Stimulated activated CD8-positive, alpha-beta memory T cell treated with anti-CD3 and anti-CD28 coated beads, Interleukin-7, amount 100 ng/mL, for 4 hours (primary cell): ENCODE measurements at places on chromosomes 3 and 15.

- no peak for DNase-seq
Measured at GRCh38 chr3:31096661-31097395, 202.4 kb upstream of the GADL1 start.

DNA sequence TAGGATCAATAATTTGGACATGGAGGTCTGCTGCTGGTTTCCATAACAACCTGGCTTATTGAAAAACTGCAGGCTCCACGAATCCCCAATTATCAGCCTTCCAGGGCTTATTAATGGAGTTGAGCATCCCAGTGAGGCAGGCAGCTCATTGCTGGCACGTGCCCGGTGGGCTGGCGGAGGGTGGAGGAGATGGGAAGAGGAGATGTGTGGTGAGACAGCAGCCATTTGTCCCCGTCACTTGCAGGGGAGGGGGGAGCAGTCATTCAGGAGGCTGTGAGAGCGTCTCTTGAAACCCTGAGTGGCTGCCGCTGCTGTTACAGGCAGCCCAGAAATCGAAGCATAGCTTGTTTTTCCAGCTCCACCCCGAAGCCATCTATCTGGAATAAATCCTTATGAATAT lies 70.6 kb downstream of the GAP43 start:
- DNase-seq = no peak

DNA sequence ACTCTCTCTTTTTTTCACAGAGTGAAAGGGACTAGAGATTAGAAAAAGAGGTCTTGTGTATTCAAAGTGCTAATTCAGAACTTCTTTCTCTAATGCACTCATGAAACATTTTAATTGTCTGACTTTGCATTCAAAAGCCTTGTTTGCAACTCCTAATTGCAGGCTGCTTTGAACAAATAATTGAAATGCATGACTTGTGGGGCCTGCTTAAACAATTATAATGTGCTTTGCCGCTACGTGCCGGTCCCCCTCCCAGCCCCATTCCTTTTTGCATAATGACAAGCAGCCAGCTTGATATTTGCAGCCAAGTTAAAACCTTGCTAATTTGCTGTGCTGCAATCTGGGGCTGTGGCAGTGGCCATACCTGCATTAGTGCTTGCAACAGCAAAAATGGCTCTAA lies 114.5 kb downstream of the FOXB1 start:
- DNase-seq = no peak

DNA sequence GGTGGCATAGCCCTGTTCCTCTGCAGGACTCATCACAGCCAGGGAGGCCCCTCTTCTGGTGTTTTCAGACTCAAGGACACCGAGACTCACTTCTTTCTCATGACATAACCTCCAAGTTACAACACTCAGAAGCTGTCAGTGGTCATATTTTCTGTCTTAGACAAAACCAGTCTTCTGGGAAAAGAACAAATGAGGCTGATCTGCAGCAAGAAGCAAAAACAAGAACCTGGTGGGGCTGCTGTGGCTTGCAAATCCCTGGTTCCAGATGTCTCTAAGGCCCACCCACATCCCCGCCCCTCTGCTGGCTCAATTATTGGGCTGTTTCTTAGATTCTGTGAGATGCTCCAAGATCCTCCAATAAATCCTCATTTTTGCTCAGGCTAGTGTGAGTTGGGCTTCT lies 16.6 kb upstream of the LOXL1 start:
- no peak for DNase-seq

GRCh38 chr15:64235552-64235951 lies 72.7 kb upstream of the PPIB start:
- DNase-seq = no peak

- DNase-seq = no peak
Measured at GRCh38 chr15:69469467-69470201, 17.0 kb downstream of the RPLP1 start.

DNA sequence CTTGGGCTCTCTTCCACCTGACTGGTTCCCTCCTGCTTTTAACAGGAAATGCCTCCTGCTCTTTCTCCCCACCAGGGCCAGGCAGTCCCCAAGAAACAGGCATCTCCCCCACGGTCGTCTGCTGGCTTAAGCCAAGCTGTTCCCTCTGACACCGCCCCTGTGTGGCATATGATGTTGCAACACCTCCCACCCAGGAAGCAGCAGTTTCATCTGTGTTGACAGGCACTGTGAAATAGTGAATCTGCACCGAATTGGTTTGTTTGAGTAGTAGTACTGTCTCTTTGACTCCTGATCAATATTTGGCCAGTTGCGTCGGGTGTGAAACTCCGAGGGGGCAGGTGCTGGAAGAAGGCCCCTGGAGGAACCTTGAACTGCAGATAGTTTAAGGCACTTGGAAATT lies 188.8 kb downstream of the FEZF2 start:
- DNase-seq = no peak

GRCh38 chr3:44016818-44017217 lies 224.9 kb upstream of the TOPAZ1 start:
- DNase-seq = no peak
